ENCODE measurements at places on chromosomes 11 and 22.

DNA sequence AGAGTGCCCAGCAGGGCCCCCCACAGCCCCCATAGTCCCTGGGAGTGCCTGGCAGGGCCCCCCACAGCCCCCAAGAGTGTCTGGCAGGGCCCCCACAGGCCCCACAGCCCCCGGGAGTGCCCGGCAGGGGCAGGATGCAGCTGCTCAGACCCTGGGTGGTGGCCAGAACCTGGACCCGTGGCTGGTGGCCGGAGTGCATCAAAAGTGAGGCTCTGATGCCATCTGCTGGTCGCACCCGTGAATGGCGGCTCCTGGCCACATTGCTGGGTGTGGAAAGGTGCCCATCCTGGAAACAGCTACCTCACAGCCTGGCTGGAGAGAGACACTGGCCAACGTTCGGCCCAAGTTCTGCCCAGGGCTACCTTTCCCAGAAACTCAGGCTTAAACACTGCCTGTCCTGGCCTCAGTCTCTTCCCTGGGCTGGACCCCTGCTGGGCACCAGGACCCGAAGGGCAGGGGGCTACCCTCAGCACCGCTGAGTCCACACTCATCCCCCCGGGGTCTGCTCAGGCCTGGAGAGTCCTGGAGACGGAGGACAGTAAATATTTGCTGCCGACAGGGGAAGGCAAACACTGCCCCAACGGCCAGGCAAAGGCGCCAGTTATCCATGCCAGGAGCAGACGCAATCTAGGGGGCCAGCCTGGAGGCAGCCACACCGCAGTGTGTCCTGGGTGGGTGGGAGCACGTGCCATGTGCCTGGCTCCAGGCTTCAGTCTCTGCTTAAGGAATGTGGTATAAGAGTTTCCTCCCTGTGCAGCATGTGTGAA, 4.4 kb downstream of the INS start:
- DNase-seq = peak; percentile 90

- DNase-seq = no peak
These were observed at the start of gene APOBEC3H for GRCh38 chr22:39097098-39098020. Gene APOBEC3H (plus strand): TSS chr22:39097244. CDS start chr22:39100279, 3,035 bp downstream.

DNA sequence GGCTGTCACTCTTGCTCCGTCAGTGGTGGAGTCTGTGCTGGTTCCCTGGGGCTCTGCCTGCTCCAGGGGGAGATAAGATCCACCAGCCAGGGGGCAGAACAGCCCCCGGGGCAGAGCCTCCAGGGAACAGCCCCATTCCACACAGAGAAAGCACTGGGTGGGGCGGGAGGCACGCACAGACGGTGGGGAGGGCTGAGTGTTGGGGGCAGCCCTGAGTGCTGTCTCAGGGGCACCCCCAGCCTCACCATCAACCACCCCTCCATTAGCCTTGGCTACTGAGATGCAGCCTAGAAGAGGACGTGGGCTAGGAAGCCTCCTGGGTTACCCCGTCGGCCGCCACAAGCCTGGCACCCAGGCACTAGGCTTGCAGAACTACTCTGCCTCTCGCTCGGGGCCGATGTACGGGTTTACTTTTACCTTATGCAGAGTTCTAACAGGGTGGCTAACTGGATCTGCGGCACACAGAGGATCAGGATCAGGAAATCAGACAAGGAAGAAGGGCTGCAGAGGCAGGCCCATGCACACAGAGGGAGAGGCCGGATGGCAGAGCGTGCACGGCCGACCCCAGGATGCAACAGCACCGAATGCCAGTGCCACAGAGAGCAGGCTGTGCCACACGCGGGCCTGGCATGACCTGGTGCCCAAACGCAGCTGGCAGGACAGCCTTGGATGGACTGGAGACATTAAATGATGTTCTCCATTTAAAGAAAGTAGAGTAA, 140.5 kb downstream of the CTTN start:
- DNase-seq = no peak

DNA sequence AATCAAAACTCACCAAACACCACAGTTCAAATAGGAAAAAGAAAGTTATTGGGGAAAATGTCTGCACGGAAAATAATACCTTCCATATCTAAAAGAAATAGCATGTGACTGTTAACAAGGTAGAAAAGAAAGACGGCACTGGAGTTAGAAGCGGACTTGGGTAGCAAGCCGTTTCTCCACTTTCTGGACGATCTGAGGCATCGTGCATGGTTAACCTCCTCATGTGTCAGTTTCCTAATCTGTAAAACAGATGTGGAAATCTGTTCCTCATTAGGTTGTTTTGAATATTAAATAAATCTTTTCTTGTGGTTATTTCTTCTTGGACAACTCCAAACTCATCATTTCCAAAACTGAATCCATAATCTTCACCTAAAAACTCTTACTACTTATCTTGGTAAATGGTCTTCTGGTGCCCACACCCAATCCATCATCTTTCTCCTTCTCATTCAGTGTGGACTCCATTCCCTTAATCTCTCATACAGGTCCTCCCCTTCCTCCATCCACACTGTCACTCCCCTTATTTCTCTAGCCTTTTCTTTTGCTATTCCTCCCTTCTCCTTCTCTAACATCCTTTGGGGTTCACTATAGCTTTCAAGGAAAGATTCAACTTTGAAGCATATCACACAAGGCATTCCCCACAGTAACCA, 53.5 kb downstream of the VSIG10L2 start:
- no peak for DNase-seq

DNA sequence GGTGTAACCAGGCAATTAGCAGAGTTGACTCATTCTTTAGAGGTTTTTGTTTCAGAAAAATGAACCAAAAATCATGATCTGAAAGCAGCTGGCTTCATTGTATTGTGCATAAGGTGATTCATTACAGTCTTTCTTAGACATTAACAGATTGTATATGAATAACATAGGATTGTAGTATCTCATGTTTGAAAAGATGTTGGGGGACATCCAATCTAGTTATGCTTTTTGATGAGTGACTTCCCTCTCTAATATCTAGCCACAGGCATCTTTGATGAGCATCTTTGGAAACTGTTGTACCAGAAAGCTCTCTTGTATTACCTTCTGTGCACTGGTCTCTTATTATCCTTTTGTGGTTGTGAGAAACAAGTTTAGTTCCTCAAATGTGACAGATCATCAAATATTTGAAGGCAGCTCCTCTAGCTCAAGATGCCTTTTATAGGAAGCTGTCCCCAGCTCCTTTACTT, 8.3 kb downstream of the GRK3 start:
- no peak for DNase-seq

GRCh38 chr11:117564321-117564720, 232.7 kb downstream of the DSCAML1 start:
- no peak for DNase-seq

GRCh38 chr11:65489035-65489705, 9.7 kb upstream of the MALAT1 start:
- no peak for DNase-seq

GRCh38 chr11:69242266-69242920, 51.6 kb upstream of the MYEOV start:
- DNase-seq = no peak

GRCh38 chr11:125591649-125592304, 875 bp upstream of the STT3A start:
- no peak for DNase-seq

Measured in SJCRH30 (cell line).